ENCODE measurements at places on chromosomes 1 and 21. TPM values are rescaled to one million over a fixed set of nuclear protein-coding genes. Genes with fewer than 3 reads are reported as not detected.

DNA sequence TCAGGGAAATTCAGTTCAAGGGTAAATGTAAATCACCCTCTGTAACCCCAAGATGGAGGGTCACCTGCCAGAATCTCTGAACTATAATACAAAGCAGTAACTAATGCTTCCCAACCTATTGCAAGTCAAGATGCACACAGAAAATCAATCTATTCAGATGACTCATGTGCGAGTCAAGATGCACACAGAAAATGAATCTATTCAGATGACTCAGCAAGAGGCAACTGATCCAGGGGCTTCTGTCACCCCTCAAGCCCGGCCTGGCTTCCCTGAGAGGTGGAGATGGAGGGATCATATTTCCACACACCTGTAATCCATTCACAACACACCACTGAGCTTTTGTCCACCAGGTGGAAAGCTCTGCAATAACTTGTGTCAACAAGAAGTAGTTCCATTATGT is 17.4 kb upstream of the HIVEP3 start:
- no peak for DNase-seq

- DNase-seq = no peak
These were observed 758 bp downstream of the RAD54L start for GRCh38 chr1:46248122-46248920.

NES gene
- total RNA-seq = 70.2 TPM

GRCh38 chr1:53629101-53629691 is 109.8 kb downstream of the GLIS1 start:
- no peak for DNase-seq

GRCh38 chr1:79161077-79161476 is 154.5 kb upstream of the ADGRL4 start:
- no peak for DNase-seq

DNA sequence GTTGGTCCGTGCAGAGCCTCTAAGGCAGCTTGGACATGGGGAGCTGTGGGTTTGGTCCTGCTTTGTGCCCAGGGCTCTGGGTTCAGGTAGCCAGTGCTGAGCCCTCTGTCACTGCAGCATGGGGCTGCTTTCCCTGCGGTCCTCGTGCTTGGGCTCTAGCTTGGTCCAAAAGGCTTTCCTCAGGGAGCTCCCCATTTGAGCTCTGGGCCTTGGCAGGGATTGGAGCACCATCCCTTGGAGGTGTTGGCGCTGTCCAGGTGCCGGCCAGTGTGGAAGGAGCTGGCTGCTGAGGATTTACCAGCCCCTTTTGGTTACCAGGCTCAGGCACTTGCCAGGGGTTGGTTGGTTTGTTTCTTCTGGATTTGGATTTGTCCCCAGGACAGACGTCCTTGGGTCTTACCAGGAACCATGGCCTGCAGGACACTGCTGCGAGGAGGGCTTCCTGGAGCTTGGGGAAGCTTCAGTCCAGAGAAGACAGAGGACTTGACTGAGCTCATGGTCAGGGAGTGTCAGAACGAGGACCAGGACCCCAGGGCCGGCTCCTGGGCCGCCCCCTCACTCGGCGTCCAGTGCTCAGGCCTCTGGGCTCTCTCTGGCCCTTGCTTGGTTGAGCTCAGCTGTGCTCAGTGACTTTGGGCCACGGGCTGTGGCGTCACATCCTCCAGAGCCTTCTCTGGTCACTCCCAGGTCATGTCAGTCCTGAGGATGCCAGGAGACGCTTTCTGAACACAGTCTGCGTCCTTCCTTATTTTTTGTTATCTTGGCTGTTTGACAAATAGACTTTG is 224.7 kb downstream of the CAMTA1 start:
- no peak for DNase-seq

DNA sequence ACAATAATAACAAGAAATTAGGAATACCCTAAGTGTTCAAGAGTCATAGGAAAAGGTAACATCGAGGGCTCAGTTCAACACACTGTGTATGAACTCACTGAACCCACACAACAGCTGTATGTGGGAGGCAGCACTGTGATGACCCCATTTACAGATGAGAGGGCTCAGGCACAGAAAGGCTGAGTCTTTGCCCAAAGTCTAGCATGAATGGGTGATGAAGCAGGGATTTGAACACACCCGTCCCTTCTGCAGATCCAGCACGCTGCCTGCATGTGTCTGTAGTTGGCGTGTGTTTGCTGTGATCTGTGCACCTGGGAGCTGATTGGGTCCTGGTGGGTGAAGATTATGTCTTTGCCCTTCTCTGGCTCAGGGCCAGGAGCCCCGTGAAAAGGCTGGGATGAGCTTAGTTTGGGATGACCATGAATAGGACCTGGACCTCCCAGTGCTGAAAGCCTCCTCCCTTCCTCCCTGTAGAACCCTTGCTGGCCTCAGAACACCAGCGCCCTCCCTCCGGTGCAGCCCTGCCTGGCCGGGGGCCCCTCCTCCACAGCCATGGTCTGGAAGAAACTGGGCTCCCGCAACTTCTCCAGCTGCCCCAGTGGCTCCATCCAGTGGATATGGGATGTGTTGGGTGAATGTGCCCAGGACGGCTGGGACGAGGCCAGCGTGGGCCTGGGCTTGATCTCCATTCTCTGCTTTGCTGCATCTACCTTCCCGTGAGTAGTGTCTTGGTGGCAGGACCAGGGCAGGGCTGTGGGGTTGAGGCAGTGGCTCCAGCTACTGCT is 5.2 kb downstream of the SLC66A1 start:
- no peak for DNase-seq

DNA sequence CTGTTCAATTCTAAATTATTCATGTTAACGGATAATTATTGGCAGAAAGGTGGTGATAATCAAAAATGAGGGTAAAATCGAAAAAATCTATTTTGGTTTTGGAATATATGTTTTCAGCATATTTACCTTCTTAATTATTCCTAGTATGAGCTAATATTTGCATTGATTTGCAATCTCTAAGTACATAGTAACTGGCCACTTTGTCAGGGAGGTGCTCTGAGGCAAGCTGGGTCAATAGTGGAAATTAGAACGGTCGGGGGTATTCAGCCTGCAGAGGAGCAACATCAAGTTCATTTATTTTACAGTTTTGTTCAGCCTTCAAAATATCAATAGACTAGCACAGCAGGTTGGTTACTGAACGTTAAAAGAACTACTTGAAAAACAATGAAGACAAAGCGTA is 1.8 kb downstream of the OTUD7B start:
- DNase-seq = no peak

DNA sequence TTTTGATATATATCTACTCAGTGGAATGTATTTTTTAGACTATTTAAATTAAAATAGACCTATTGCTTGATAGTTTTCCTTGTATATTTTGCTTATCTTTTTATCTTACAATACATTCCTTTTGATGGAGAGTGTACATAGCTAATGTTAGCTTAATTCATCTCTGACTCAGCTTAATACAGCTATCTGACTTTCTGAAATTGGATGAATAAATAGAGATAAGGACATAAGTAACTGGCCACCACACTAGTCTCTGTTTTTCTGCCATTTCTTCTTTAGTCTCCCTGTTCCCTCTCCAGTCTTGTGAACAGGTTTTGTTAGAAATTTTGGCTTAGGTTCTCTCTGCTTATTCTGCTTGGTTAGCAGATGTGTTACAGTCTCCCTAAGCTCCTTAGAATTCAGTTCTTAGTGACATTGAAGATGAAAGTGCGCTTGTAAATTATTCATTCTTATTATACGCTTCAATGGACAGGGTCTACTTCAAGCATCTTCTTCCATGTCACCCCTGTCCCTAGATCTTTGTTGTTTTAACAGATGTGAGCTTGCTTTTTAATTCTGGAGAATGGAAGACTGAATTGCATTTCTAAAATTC is 59.6 kb downstream of the XPR1 start:
- DNase-seq = no peak

- DNase-seq = no peak
These were observed 10.7 kb downstream of the MYSM1 start for GRCh38 chr1:58689167-58689566.

GRCh38 chr21:41048623-41049022 is 119.3 kb upstream of the BACE2 start:
- no peak for DNase-seq

UROD gene
- 104 TPM for total RNA-seq

ATP1A2 gene
- not detected for total RNA-seq

DNA sequence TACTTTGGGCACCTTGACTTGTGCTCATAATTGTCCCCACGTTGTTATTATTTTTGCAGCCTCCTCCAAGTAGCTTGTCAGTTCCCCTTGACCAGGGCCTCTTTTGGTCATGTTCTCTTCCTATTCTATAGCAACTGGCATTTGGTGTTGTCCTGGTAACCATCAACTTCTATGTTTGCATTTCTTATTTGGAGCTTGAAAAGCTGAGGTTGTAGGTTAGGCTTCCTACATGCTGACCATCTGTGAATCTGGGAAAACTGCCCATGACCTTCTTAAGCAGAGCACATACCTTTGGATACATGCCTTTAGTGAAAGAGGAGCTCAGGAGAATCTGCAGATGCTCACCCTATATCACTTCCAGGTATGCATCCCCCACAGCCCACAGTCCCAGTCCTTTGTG is 160.8 kb downstream of the HHAT start:
- DNase-seq = no peak

DNA sequence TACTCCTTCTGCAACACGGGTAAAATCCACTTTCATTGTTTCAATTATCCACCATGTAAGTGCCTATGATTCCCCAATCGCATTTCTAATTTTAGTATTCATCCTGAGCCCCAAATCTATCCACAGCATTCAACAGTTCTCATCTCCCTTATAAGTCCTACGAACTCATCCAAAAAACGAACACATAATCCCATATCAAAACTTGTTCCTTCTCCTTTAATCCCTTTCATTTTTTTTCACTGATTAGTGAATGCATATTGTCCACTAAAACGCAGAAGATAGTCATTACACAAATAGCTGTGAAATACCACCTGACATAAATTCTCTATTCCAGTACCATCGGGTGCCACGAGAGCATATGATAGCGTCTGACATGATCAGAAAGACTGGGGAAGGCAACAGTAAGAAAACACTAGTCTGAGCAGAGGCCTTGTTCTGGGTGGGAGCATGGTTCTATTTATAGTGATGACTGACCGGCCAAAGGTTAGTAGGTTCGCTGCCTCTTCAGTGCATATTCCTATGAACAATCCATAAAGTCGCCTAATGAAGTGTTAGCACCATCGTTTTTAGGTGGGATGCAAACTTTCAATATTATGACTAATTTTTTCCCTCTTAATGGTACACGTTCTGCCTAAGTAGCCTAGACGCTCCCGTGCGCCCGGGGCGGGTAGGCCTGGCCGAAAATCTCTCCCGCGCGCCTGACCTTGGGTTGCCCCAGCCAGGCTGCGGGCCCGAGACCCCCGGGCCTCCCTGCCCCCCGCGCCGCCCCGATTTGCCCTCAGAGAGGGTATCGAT is 648 bp downstream of the ATP5PF start:
- DNase-seq = no peak

GRCh38 chr1:6497215-6497866 is 5.9 kb upstream of the PLEKHG5 start:
- DNase-seq = no peak

GRCh38 chr1:101131239-101131843 is 105.5 kb upstream of the S1PR1 start:
- no peak for DNase-seq

DNA sequence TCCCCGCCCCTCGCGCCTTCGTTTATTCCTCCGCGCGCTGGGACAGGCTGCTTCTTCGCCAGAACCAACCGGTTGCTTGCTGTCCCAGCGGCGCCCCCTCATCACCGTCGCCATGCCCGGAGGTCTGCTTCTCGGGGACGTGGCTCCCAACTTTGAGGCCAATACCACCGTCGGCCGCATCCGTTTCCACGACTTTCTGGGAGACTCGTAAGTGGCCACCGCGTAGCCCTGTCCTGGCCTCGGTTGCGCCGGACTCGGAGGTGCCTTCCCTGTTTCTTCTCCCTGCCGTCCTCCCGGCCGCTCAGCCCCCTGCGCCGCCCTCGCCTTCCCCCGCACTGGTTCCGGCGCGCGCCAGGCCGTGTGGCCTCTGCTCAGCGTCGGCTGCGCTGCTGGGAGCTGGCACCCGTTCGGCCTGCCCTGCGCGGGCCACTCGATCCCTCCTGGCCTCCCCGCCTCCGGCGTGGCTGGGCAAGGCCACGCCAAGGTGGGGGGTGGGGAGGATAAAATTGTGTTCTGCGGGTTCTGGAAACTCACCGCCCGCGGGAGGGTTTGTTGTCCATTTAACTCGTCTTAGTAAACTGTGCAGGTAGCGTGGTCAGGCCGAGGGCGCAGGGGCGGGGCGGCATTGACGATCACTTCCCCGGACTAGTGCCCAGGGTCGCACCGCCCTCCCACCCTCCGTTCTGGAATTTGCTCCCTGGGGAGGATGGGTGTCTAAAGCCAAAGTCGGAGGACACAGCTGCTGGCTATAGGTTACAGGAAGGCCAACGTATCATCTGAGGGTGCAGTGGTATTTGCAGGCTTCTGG is at the start of gene PRDX6:
PRDX6 (plus strand) TSS at position 50 of the 808 bp plus-strand sequence; CDS start at position 113, 63 bp downstream.
- no peak for DNase-seq

DNA sequence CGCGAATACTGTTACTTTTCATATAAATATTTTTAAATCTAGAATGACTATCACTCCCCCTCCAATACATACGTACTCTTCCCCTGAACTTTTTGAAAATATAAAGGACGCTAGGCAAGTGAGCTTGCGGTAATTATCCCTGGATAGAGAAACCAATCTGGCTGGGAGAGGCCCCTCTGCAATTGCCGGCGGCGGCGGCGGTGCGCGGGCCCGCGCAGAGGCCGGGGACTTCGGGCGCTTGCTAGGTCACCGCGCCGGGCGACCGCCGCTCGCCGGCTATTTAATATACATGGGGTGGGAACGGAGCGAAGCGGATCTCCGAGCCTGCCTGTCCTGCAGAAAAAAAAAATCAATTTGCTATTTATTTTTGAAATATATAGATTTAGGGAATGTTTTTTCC is 416.3 kb upstream of the ESRRG start:
- DNase-seq = no peak

GRCh38 chr1:174768516-174768915 is 231.2 kb upstream of the CACYBP start:
- no peak for DNase-seq

- DNase-seq = no peak
These were observed 154.0 kb downstream of the PSMG1 start for GRCh38 chr21:39029086-39029755.

- no peak for DNase-seq
These were observed 118.5 kb downstream of the UCHL5 start for GRCh38 chr1:192940658-192941057.

OR2T11 gene
- not detected for total RNA-seq
